ENCODE measurements at places on chromosomes 7 and 10. TPM values are rescaled to one million over a fixed set of nuclear protein-coding genes. Genes with fewer than 3 reads are reported as not detected.

Gene CCDC3
- total RNA-seq, result 2.5 TPM

DNA sequence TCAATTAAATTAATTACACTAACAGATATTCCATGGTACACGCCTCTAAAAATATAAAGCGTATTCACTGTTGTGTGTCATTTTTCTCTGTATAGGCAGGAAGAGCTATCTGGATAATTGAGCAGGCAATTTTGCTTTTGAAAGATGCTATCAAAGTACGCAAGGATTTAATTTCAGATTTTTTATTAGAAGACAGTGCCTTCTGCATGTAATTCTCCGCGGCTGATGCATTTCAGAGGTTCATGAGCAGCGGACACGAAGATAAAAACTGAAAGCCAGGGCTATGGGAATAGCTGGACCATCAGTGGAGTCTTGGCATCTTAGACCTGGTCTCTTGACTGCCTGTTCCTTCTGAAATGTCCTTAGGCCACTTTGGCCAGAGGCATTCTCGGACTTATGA lies 35.7 kb upstream of the SDK1 start:
- no peak for ATAC-seq

Gene ODAD2
- 0.08 TPM for total RNA-seq

DNA sequence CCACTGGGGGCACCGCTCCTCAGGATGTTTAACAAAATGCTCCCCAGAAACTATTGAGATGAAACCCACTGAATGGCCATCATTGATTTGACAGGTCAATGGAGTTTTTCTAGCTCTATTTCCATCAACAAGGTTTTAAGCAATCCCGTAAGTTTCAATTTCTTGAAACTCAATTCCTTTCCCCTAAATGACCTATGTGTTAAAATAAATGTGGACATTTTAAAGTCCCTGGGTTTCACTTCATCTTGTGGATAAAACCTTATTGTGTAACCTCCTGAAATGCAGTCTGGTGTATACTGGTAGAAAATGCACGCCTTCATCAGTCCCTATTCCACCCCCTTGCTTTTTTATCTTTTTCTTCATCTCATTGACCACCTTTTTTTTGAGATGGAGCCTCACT lies 8.9 kb upstream of the C7orf33 start:
- no peak for ATAC-seq

Gene FKBP6
- total RNA-seq, result not detected

Gene CYREN
- 26.9 TPM for total RNA-seq

Measured in activated T-helper 17 cell treated with anti-CD3 and anti-CD28 coated beads, Interleukin-2, amount 50 U/mL, for 72 hours (primary cell).